ENCODE measurements at places on chromosomes 1 and 21.

- DNase-seq = no peak
These were observed 5.8 kb downstream of the PCNX2 start for GRCh38 chr1:233289676-233290075.

DNA sequence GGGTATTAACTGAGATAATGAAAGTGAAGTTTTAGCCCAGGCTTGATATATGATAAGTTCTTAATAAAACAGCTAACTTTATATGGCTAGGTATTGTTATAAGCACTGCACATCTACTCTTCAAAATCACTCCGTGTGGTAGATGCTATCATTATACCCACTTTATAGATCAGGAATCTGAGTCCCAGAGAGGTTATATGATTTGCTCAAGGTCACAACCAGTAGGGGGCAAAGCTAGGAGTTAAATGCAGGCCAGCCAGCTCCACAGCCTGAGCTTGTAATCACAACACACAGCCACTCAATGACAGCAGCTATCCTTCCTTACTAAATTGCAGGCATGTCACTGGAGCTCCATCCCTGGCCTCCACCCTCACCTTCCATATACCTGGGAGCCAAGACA is 115.8 kb downstream of the CAPN8 start:
- no peak for DNase-seq

DNA sequence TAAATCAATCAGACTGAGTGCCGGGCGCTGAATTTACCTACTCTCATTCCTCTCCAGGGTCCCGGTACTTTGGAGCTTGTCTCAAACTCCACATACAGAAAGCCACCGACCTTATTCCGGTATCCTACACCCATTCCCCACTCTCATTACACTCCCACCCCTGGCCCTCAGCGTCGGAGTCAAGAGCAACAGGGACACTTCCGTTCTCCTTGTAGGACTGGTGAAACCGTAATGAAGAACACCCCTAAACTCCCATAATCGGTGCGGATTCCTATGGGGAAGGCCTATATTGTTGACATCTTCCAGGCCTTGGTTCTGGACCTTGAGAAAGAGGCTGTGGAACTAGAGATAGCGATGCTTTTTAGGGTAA is 798 bp downstream of the ZBED6 start:
- no peak for DNase-seq

DNA sequence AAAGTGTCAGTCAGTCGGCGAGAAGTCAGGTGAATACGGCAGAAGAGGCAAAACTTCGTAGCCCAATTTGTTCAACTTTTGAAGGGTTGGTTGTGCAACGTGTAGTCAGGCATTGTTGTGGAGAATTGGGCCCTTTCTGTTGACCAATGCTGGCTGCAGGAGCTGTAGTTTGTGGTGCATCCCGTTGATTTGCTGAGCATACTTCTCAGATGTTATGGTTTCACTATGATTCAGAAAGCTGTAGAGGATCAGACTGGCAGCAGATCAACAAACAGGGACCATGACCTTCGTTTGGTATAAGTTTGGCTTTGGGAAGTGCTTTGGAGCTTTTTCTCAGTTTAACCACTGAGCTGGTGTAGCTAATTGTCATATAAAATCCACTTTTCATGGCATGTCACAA is 190.2 kb upstream of the ADAMTS5 start:
- no peak for DNase-seq

GRCh38 chr1:72105201-72105600 is 177.1 kb downstream of the NEGR1 start:
- no peak for DNase-seq

- DNase-seq = no peak
These were observed 37.4 kb downstream of the ZNF496 start for GRCh38 chr1:247294282-247294681.

DNA sequence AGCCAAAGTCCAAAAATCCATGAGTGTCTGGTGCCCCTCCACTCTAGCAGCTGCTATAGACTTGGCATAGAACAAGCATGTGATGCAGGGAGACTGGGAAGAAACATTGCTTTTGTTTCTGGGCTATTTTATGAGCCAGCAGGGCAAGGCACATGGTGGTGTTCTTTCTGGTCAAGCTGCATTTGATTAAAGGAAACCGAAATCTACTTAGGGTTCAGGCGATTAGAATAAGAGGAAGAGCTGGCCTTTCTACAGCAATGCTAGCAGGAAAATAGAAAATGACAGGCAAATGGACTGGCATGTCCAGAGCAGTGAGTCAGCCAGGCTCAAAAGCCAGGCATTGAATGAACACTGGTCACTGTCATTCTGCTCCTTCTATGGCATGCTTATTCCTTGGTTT is 28.5 kb upstream of the ARHGAP29 start:
- DNase-seq = no peak

- no peak for DNase-seq
These were observed 5.5 kb downstream of the PKP1 start for GRCh38 chr1:201288765-201289164.

- no peak for DNase-seq
These were observed 76.5 kb downstream of the ACTL8 start for GRCh38 chr1:17831597-17831996.

DNA sequence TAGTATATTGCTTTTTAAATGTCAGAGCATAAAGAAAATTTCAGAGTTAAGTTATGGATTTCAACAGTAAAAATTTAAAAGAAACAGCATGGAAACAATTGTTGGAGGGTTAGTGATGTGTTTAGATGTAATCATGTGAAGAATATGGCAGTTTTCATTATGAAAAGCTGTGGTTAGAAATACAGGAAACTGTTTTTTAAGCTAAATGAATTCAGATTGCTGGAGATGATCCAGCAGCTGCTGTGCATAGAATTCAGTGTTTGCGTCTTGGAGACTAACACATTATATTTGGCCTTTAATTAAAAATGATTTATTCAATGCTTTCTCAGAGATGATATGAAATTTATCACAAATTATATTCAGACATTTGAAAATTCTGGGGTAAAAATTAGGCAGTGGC is 273.6 kb upstream of the LRRC7 start:
- no peak for DNase-seq

- DNase-seq = peak; percentile 66
These were observed 4.6 kb downstream of the IFFO2 start for GRCh38 chr1:18951818-18952391.

DNA sequence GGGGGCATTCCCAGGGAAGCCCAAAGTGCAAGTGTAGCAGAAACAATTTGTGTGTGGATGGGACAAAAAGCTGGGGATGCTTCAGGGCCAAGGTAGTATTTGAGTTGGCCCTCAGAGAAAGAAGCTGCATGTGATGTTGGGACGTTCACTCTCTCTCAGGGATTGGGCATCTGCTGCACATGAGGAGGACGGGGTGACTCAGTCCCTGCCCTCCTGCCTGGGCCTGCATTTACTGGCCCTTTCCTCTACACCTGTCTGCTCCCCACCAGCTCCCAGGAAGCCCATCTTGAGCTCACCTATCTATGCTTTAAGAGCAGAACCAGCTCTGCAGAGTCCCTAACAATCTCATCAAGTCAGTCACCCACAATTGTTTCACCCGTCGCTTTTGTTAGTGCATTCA is 23.5 kb upstream of the MPZL1 start:
- no peak for DNase-seq

- no peak for DNase-seq
These were observed 9.0 kb downstream of the ADORA1 start for GRCh38 chr1:203136409-203137042.

GRCh38 chr1:83500987-83501591 is 497.8 kb downstream of the TTLL7 start:
- no peak for DNase-seq

DNA sequence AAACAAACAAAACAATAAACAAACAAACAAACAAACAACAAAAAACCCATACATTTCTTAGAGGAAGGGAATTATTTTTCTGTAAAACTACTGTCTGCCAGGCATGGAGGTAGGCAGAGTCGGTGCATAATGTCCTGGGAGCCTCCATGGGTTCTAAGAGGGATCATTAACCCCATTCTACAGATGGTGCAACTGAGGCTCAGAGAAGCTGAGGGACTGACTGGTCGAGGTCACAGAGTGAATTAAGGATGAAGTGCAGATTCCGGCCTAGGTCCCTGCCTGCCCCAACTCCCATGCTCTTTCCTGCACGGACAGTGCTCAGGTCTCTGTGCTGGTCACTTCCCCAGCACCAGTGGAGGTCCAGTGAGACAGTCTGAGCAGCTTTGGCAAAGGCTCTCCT is 15.8 kb upstream of the WNT4 start:
- no peak for DNase-seq

DNA sequence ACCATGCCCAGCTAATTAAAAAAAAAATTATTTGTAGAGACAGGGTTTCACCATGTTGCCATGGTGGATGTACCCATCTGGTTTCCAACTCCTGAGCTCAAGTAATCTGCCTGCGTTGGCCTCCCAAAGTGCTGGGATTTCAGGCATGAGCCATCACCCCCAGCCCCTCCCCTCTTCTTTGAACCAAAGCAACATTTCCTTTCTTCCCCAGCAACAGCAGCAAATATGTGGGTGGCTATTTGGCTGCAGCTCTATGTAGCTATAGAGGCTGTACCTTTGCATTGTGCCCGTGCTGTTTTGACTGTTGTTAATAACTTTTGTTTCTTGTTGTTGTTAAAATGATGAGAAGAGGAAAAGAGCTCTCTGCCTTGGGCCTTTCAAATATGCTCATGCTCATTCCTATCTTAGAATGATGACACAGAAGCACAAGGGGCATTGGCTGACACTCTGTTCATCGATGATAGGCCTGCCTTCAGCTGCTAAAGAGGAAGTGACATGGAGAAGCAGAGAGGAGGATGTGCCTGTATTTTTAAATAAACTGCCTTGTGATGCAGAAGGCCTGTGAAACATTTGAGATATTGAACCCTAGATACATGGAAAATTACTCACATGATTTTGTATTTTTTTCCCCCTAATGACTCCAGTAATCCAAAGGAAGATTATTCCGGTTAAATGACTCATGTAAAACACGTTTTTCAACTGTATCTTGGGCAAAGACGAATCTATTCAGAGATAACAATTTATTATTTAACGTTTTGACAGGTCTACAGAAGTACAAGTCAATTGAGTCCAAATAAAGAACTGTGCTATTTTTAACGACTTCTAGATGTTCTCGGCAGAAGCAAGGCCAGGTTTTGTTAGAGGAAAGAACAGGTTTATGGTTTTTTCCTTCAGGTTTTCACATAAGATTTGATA is 20.5 kb upstream of the XPR1 start:
- DNase-seq = no peak

GRCh38 chr1:156281281-156281680 is 1.3 kb downstream of the SMG5 start:
- DNase-seq = peak; percentile 25

DNA sequence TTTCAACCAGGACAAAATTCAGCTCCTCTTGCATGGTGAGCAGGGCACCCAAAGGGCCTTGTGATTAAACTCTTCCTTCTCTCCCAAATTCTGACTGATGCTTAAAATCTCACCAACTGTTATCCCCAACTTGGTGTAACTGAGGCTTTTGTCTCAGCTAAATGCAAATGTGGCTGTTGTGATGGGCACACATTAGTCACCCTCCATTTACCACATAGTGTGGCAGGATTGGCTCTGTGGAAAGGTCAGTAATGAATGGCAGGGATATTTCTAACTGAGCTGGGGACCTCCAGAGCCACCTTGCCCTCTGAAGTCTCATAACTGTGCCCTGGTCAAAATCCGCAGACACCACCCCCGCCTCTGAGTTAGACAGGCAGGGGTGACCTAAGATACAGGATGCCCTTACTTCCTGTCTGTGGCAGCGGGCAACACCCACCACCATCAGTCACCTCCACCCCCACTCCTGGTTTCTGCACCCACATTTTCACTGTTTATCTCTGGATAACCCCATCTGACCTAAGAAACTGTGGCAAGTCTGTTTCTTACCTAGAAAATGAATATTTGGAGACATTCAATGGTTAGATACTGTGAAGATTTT is 25.4 kb upstream of the RGS16 start:
- DNase-seq = peak; percentile 65

DNA sequence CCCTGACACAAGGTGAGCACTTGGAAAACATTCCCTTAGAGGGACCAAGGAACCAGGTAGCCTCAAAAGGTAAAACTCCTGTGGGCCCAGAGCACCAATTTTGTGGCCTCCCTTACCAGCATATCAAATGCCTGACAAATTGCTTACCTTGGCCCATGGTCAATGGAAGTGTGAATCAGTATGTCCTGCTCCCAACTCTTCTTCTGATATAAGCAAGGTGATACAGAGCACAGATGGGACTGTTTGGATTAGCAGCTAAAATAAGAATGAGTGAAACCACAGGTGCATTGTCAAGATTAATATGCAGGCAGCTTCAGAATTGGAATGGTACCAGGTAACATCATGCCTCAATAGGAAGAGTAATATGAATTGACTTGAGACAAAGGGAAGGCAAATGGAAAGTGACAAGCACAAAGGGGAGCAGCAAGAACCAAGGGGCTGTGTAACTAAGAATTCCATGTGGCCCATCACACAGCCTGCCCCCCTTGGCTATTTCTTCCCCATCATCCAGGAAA is 156.8 kb upstream of the KCND3 start:
- no peak for DNase-seq

Measured in activated CD8-positive, alpha-beta memory T cell treated with anti-CD3 and anti-CD28 coated beads for 4 hours (primary cell).